Sciatic nerve (tissue), 2 donors: ENCODE measurements at places on chromosomes 2 and 18.

GRCh38 chr18:51235009-51235789, 37.7 kb upstream of the MEX3C start:
- DNase-seq = no peak

DNA sequence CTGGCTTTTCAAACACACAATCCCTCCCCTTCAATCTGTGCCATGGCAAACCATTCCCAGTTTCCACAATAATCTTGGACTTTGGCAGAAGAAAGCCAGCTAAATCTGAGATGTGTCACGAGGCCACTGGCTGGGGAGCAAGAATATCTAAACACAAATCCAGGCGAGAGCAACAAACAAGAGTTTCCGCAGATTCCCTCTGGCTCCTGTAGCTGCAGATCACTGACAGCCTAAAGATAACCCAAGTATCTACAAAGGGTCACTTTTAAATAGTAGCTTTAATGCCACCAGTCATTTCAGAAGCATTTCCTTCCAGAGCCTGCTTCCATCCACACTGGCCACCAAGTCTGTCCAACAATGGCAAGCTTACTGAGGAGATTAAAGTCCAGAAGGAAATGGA, 86.9 kb downstream of the ACVR1 start:
- no peak for DNase-seq

DNA sequence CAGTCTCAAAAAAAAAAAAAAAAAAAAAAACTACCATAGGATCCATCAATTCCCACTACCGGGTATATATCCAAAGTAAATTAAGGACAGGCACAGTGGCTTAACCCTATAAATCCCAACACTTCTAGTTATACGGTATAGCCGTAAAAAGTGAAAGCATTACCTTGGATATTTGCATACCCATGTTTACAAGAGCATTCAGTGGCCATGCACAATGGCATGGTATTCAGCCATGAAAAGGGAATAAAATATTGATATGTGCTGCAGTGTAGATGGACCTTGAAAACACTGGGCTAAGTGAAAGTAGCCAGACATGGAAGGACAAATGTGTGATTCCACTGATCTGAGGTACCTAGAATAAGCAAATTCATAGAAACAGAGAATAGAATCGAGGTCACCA, 111.8 kb upstream of the CAB39 start:
- DNase-seq = no peak

- no peak for DNase-seq
Observed at GRCh38 chr18:4108016-4108415, 347.1 kb downstream of the DLGAP1 start.

DNA sequence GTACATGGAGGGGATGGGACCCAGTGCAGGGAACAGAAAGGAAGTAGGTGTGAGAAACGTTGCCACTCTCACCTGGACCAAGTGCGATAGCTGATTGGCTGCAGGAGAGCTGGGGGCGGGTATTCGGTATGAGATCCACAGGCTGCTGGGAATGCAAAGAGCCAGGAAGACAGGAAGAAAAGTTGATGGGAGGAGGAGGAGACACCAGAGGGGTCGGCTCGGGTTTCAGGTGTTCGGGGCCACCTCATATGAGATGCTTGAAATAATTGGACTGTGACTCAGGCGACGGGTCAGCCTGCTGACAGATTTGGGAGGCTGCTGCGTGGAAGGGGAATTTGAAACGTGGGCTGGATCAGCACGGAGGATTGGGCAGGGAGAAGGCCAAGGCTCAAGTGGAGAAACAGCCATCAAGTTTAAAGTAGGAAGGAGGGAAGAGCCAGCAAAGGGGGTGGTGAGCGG, 65.1 kb downstream of the MRPS9 start:
- DNase-seq = no peak

GRCh38 chr18:27138079-27138478, 47.0 kb downstream of the CHST9 start:
- no peak for DNase-seq

GRCh38 chr2:148914463-148914862, 39.4 kb downstream of the KIF5C start:
- no peak for DNase-seq

DNA sequence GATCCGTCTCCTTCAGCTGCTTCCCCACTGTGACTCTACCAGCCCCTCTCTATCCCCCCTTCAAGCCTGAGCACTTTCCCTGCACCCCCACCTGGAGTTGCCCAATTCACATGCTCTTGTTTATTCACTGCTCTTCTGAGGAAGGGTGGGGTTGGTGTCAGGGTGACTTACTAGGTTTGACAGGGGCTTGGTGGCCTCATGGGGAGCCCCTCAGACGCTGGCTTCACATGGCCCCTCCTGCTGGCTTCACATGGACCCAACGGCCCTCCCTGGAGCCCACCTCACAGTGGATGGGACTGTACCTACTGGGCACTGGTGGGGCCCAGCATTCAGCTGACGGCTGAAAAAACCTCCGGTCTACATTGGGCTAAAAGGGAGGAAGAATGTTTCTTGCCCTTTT, 16.7 kb upstream of the MRPL33 start:
- no peak for DNase-seq

DNA sequence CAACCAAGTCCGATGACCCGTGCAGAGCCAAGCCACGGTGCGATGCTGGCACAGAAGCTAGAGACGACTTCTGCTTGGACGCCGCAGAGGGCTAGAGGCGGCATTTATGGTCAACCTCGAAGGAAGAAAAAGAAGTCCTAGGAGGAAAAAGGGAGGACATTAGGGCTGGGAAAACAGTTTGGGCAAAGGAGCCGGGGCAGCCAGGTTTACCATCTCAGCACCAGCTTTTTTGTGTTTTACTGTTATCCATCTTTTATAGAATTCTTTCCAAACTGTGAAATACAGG, 643 bp upstream of the DTNB start:
- no peak for DNase-seq

DNA sequence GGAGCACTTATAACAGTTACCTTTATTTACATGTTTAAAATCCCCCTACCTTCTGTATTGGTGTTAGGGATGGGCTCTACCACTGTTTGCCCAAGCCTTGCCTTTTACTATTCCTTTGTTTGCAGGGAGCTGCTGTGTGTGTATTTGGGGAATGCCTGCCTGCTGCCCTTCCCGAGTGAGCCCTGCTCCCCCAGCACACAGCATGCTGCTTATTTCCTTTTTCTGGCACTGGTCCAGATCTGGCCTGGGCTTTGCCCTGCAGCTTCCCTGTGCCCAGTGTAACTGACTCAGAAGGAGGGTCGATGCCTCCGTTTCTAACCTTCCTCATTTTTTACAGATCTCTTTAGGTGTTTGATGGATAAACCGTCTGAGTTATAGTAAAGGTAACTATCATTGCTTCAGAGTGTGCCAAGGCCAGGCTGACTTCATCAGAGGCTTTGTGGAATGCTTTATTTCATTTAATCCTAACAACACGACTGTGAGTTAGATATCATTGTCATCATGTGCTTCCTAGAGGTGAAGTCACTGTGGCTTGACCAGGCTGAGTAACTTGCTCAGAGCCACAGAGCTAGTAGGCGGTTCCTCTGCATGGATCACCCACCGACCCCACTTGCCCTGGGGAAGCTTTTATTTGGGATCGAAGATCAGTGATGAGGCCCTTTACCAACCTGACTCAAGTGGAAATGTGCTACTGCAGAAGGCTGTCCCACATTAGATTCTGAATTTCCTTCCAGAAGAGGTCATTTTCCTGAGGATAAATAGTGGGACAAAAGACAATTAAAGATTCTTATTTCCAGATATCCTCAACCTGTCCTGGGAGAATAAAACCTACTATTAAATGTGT, 238.8 kb downstream of the ZNF407 start:
- DNase-seq = no peak

DNA sequence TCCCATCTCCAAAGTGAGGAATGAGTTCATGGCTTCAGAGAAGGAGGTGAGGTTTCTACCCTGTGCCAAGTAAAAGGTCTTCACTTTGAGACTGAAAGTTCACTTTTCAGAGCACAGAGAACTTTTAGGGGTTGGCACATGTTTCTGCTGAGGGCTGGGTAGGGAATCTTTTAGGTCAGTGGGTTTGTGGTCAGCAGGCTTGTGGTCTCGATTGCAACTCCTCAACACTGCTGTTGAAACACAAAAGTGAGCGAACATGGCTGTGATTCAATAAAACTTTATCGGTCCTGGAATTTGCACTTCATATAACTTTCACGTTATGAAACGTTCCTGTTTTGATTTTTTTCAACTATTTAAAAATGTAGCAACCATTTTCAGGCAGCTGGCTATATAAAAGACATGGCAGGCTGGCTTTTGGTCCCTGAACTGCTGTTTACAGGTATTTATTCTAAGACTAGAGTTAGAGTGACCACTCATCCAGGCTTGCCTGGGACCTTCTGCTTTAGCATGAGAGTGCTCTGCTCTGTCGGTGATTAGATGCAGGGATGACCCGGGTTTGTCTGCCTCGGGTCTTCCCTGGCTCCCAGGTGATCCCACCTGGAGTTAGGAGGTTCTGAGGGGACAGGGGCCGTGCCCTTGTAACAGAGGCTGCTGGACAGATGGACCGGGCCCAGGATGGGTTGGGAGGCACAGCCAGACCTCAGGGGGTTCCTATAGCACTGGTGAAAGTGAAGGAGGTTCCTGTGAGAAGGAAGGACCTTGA, 62.7 kb upstream of the TAF1B start:
- no peak for DNase-seq

DNA sequence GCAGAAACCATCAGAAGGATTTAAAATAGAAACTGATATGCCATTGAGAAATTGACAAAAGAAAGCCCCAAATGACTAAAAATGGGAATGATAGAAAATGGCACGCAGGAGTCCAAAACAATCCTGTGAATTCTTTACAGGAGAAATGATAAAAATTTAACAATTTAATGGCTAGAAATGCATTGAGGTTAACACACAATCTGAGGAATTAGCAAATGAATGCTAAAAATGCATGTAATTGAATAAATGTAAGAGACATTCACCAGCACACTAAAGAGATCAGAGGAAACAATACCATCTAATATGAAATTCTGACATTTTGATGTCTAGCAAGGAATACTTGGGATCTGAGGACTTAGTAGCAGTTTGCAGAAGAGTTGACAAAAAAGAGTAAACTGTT, 37.0 kb downstream of the MARCHF4 start:
- no peak for DNase-seq

GRCh38 chr2:192190474-192190873, 4.3 kb downstream of the TMEFF2 start:
- DNase-seq = no peak

DNA sequence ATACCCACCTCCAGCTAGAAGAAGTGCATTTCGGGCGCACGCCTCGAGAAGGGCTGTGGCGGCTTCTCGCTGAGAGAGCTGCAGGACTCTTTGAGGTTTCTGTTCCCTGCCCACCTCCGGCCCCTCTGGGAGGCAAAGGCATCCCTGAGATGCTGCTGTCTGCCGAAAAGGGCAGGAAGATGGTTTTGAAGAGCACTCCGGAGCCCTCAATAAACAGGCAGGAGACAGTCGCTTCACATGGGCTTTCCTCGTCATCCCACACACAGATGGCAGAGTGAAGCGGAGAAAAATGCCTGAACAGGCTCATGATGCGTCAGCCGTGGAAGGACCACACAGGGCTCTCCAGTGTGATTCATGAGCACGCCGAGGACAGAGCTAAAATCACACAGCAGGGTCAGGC, 25.4 kb upstream of the GLI2 start:
- peak; percentile 63 for DNase-seq

DNA sequence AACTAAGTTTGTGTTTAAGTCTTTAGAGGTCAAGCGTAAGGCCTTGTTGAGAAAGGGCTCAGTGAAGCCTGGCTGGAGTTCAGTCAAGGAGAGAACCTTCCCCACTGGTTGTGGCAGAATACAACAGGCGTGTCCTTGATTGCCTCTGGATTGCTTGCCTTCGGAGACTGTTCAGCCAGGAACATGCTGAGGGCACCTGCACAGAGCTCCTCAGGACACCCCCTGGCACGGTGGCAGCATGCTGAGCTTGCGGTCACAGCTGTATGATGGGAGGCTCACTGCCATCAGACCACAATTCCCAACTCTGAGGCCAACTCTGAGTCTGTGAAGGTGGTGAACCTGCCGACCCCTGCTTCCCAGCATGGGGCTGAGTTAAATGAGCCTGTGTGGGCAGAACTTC, 130.0 kb downstream of the LPIN1 start:
- DNase-seq = no peak

GRCh38 chr2:206688990-206689389, 29.2 kb downstream of the DYTN start:
- no peak for DNase-seq

DNA sequence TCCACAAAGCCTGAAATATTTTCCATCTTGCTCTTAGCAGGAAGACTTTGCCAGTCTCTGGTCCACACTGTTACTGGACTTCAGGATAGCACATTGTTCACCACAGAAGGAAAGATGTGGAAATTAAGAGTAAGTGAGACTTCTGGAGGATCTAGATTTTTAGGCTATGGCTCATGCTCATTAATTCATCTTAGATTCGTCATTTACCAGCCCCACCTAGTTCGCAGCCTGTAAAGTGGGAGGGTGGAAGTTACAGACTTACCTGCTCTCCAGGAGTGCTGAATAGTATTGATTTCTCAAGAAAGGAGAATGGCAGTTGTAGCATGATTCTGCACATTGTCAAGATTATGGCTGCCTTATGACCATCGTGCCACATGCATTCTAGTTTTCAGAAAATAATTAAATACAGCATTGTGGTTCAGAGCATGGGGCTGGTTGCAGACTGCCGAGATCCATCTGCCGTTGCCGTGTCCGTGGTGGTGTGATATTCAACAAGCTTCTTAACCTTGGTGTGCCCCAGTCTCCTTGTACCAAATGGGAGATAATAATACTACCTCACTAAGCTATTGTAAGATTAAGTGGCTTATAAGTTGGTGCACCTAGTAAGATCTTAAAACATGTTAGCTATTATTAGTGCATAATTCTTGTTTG, 56.8 kb downstream of the RNF144A start:
- DNase-seq = no peak

DNA sequence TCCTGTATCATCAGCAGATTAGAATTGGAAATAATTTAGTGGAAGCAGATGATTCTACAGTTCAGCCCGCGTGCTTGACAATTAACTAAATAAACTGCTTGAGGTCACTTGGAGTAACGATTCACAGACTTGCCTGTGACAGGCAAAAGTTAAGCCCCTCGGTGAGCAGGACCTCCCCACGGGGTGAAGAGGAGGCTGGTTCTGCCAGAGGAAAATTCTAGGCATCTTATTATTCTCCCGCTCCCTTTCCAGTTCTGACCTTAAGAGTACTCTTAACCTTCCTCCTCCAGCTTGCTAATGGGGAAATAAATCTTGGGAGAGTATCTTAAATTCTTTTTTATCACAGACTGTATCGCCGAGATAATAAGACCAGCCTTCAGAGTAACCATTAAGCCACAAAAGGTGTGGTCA, 169.7 kb upstream of the SMAD2 start:
- no peak for DNase-seq

DNA sequence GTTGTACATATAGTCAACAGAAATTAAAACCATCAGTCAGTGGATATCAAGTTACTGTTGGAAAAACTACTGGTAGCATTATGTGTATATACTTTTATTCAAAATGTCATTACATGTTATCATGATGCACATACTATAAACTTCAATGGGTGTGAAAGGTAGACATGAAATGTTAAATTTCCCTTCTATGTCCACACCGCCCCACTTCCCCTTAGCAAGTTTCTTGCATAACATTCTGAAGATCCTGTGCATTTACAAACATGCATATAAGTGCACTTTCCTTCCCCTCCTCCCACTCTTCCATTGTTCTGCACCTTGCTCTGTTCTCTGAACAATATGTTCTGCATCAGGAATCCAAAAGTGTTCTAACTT, 16.6 kb upstream of the HK2 start:
- DNase-seq = no peak

GRCh38 chr2:196875414-196875813, 51.1 kb downstream of the PGAP1 start:
- DNase-seq = no peak

GRCh38 chr2:239670463-239671120, 269.8 kb upstream of the HDAC4 start:
- DNase-seq = no peak

GRCh38 chr2:235478609-235479008, 15.2 kb upstream of the AGAP1 start:
- no peak for DNase-seq
